ENCODE measurements at places on chromosomes 1 and 21.

- no peak for DNase-seq
Measured at GRCh38 chr1:110262296-110262695, 52.2 kb downstream of the KCNC4 start.

- DNase-seq: no peak
Measured at GRCh38 chr1:8545078-8545477, 227.2 kb downstream of the SLC45A1 start.

DNA sequence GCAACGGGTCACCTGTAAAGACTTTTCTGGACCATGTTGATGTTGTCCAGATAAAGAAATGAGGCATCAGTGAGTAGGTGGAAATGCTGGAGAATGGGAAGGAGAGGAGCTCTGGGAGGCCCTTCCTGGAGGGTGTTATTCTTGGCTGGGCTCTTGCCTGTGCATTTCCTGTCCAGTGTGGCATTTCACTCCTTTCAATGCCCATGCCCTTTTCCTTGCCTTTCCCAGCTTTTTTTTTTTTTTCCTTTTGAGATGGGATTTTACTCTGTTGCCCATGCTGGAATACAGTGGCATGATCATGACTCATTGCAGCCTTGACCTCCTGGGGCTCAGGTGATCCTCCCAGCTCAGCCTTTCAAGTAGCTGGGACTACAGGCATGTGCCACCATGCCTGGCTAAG, 11.8 kb downstream of the NOS1AP start:
- peak; percentile 71 for DNase-seq

DNA sequence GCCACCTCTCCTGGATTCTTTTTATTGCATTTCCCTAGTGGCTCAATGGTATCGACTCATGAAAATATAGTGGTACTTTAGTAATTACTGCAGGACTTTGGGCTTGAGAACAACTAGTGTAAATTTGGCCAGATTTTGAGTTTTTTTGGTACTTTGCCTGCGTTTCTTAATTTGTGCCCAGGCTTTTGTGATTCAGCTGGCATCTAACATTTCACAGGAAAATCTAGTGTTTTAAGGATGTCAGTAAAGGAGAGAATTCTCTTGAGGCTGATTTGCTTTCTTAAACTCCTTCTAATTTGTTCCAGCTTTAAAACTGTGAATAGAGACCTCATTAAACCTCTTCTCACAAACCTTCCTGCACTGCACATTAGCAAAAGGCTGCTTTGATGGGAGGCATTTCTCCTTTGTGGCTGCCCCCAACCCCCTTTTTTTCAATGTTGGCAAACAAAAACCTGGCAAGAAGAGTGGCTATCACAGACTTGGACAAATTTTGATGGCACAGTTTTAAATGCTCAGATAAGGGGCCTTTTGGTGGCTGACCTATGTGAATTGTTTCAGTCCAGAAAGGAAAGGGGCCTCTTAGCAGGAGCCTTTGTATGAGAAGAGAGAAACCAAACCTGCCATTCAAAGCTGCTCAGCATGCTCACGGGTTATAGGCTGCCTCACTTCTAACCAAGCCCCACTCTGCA, 113.4 kb upstream of the RAVER2 start:
- no peak for DNase-seq

GRCh38 chr1:96236156-96236739, 485.3 kb upstream of the PTBP2 start:
- peak; percentile 43 for DNase-seq

GRCh38 chr1:200247518-200247917, 162.3 kb downstream of the ZNF281 start:
- DNase-seq: no peak

- no peak for DNase-seq
Measured at GRCh38 chr1:1021920-1022259, 2.0 kb downstream of the AGRN start.

- DNase-seq: no peak
Measured at GRCh38 chr1:43220905-43221778, 48.6 kb upstream of the TMEM125 start.

DNA sequence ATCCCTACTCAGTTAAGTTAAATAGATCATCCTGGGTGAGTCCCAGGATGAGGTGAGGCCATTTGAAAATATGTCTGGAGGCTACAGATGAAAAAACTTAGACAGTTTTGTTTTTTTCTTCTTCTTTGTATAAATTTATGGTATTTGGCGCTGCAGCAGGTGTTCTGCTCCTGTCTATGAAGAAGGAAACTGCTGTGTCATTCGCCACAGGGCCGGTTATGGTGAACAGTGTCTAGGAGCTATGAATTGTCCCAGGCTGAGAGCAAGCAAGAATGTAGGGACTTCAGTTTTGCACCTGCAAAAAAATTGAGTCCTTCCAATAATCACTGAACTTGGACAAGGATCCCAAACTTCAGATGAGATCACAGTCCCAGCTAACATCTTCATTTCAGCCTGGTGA, 674.3 kb upstream of the RGS18 start:
- DNase-seq: no peak

DNA sequence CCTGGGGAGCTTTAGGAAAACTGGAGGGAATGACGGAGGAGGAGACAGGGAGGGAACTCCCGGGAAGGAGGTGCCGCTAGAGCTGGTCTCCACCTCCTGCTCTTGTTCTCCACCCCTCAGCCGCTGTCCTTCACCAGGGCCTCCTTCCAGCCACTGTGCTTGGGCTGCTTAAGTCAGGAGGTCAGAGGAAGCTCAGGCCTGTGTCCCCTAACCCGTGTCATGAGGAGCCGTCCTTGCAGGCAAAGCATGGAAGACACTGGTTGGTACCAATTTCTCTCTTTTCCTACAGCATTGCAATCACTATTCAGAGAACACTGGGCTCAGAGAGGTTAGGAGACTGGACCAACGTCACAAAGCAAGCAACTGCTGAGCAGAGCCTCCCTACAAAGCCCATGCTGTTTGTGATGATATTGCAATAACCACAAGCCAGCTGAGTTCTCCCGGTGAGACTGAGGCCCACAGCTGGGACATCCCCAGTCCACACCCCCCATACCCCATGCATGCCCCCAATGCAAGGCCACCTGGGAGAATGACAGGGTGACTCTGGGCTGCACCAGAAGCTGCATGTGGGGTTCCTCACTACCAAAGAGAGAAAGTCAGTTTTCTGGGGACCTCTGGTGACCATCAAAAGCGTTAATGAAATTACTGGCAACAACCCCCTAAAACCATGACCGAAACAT, 427.5 kb downstream of the NPHP4 start:
- no peak for DNase-seq

- DNase-seq: no peak
Measured at GRCh38 chr1:72432645-72433267, 150.4 kb upstream of the NEGR1 start.

DNA sequence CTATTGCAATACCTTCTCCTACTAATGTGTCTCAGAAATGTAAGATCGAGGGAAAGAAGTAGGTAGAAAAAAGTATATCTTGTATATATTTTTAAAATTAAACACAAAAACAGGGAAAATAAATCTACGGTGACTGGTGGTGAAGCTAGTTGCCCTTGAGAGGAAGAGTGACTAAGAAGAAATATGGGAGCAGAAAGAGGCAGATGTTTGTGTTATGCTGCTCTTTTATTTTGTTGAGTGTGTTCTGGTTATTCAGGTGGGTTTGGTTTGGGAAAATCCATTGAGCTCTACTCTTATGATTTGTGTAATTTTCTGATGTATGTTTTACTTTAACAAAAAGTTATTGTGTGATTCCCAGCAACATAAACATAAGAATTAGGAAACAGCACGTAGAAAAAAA, 444.9 kb upstream of the B3GALT2 start:
- DNase-seq: no peak

- no peak for DNase-seq
Measured at GRCh38 chr1:58722967-58723366, 23.1 kb upstream of the MYSM1 start.

DNA sequence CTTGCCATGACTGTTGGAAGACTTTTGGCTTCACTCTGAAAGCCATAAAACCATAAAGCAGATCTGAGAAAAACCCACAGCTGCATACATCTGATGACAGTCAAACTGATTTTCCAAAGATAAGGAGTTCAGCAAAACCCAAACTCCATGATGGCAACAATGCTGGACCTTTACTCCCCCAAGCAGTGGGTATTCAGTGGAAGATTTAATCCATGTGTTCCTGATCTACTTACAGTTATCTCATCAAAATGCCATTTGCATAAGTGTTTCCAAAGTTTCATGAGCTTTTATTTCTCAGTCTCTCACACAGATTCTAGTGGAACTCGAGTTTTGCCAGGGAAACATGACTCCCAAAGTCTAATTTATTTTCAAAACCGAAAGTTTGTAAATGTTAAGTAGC, 184.9 kb downstream of the ZC3H11B start:
- no peak for DNase-seq

DNA sequence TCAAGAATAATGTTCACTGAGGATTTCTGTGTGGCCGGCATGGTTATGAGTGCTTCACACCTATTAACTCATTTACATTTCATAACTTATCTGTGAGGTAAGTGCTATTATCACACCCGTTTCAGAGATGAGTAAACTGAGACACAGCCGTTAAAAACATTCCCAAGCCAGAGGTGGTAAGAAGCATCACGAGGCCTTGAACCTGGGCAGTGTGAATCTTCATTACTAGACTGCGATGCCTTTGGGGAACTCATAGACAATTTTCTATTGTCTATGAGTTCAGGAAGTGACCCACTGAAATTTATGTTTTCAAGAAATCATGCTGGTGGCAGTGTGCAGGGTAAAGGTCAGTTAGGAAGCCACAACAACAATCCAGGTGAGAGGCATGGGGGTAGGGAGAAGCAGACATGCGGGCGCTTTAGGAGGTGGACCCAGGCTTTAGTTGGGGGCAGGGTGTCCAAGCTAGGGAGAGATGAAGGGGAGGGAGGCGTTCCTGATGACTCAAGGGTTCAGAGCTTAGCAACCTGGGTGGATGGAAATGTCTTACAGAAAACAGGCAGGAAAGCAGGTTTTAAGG, 14.5 kb downstream of the GNG12 start:
- DNase-seq: no peak

GRCh38 chr1:8813016-8813763, 4.2 kb downstream of the RERE start:
- no peak for DNase-seq

DNA sequence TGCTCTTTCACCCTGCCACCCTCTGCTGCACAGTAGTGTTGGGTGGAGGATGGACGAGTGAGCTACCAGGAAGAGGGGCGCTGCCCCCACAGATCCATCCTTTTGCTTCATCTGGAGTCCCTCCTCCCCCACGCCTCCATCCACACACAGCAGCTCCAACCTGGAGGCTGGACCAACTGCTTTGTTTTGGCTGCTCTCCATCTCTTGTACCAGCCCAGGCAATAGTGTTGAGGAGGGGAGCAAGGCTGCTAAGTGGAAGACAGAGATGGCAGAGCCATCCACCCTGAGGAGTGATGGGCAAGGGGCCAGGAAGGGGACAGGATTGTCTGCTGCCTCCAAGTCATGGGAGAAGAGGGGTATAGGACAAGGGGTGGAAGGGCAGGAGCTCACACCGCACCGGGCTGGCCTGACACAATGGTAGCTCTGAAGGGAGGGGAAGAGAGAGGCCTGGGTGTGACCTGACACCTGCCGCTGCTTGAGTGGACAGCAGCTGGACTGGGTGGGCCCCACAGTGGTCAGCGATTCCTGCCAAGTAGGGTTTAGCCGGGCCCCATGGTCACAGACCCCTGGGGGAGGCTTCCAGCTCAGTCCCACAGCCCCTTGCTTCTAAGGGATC, 8.5 kb downstream of the CHRNB2 start:
- DNase-seq: no peak

DNA sequence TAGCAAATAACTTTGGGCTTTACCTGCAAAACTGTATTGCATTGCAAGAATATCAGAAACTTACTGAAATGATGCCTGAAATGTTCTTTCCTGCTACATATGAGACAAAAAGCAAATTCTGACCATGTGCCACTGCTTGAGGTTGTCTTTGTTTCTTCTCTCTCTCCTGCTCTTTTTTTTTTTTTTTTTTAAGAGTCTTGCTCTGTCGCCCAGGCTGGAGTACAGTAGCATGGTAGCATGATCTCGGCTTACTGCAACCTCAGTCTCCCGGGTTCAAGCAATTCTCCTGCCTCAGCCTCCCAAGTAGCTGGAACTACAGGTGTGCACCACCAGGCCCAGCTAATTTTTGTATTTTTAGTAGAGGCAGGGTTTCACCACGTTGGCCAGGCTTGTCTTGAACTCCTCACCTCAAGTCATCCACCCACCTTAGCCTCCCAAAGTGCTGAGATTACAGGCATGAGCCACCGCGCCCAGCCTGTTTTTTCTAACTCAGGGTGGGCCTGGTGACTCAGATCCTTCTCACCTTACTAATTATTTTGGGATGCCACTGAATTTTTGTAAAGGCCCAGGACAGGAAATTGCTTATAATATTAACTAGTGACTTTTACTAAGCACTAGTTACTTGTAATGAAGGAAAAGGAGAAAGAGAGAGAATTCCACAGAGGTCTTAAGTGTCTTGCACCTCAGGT, 35.9 kb downstream of the DNASE2B start:
- DNase-seq: no peak

GRCh38 chr1:156081180-156081916, 917 bp downstream of the MEX3A start:
- no peak for DNase-seq

GRCh38 chr1:59814180-59814900, 409 bp upstream of the HOOK1 start:
- DNase-seq: no peak

DNA sequence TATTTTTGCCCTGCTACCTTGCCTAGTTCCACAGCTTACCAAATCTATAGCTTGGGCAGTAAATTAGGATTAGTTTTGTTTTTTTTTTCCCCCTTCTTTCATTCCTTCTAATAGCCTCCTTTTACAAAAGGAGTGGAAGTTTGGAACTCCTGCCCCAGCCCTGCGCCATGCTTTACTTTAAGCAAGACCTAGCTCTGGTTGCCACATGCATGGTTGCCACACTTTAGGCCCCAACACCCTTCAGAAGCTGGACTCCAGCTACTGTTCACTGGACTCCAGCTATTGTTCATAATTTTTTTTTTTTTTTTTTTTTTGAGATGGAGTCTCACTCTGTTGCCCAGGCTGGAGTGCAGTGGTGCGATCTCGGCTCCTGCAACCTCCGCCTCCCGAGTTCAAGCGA, 115.8 kb downstream of the NR5A2 start:
- DNase-seq: no peak

DNA sequence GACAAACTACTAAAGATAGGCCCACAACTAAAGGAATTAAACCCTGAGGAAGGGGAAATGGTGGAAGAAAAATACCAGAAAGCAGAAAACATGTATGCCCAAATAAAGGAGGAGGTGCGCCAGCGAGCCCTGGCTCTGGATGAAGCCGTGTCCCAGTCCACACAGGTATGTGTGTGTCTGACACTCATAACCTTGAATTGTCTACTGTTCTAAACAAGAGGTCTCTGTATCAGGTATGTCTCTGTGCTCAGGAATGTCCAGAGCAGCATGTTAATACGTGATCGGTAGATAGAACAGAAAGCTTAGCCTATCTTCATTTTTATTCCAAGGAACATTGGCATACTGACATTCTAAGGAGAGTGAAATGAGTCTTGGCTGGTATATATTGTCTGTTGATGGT, 55.8 kb upstream of the BMP8A start:
- DNase-seq: no peak
